ENCODE measurements at places on chromosomes 12 and 14. TPM values are rescaled to one million over a fixed set of nuclear protein-coding genes. Genes with fewer than 3 reads are reported as not detected.

The KRT73 gene
- not detected for total RNA-seq

The CLEC4C gene
- total RNA-seq, result not detected

The TMEM132D gene
- not detected for total RNA-seq

The SELPLG gene
- total RNA-seq, result 0.85 TPM

The INHBC gene
- not detected for total RNA-seq

The TUNAR gene
- total RNA-seq, result not detected

The SDS gene
- total RNA-seq, result not detected

The YARS2 gene
- 26.3 TPM for total RNA-seq

The XRCC3 gene
- 3.7 TPM for total RNA-seq

The TMEM179 gene
- total RNA-seq, result not detected

The PTPRR gene
- total RNA-seq, result 0.09 TPM

The TMCC3 gene
- total RNA-seq, result 0.71 TPM
